Cortex of kidney (tissue), 1 donor: ENCODE measurements at places on chromosomes 13 and 19.

DNA sequence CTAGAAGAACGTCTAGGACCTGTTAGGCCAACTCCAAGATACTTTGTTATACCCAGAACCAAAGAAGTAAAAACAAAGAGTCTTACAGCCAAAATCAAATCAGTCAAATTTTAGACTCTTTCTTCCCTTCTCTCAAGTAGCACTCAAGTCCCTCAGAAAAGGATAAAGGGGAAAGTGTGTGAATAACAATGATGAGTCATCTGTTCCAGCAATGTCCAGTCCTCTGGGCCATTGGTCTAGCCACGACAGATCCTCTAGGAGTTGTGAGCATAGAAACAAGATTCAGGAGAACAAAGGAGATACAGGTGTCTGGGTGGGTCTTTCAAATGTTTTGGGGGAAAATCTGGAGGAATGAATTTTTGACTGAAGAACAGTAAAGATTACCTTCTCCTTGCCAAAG lies 36.3 kb downstream of the STOML3 start:
- DNase-seq, result no peak

- DNase-seq, result no peak
These were observed 499.5 kb upstream of the GPC6 start for GRCh38 chr13:92727118-92727517.

DNA sequence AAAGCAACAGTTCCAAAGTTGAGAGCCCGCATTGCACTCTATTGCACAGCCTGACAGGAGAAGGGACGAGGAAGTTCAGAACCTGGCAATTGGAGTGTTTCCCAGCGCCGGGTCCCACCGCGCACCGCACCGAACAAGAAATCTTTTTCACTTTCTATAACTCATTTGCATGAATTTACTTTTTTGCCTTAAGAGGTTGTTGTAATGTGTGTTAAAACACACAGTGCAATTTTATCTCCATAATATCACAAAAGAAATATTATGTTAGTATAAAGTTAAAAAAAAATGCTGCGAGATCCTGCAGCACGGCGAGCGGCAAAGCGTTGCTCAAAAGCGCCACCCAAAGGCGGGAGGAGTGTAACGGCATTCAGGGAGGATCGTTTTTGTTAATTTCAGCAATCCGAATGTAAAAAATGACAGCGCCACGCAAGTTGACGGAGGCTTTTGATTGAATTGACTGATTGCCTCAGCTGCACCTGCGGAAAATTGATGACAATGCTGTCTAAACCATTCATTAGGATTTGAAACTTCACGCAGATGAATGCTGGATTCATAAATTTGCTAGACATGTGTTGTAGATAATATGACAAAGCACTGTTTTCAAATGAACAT lies 303.6 kb upstream of the ZNF507 start:
- no peak for DNase-seq

DNA sequence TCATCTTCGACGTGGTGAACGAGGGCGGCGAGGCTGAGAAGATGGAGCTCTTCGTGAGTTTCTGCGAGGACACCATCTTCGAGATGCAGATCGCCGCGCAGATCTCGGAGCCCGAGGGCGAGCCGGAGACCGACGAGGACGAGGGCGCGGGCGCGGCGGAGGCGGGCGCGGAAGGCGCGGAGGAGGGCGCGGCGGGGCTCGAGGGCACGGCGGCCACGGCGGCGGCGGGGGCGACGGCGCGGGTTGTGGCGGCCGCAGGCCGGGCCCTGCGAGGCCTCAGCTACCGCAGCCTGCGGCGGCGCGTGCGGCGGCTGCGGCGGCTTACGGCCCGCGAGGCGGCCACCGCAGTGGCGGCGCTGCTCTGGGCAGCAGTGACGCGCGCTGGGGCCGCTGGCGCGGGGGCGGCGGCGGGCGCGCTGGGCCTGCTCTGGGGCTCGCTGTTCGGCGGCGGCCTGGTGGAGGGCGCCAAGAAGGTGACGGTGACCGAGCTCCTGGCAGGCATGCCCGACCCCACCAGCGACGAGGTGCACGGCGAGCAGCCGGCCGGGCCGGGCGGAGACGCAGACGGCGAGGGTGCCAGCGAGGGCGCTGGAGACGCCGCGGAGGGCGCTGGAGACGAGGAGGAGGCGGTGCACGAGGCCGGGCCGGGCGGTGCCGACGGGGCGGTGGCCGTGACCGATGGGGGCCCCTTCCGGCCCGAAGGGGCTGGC lies 52.6 kb downstream of the MAP4K1 start:
- no peak for DNase-seq

DNA sequence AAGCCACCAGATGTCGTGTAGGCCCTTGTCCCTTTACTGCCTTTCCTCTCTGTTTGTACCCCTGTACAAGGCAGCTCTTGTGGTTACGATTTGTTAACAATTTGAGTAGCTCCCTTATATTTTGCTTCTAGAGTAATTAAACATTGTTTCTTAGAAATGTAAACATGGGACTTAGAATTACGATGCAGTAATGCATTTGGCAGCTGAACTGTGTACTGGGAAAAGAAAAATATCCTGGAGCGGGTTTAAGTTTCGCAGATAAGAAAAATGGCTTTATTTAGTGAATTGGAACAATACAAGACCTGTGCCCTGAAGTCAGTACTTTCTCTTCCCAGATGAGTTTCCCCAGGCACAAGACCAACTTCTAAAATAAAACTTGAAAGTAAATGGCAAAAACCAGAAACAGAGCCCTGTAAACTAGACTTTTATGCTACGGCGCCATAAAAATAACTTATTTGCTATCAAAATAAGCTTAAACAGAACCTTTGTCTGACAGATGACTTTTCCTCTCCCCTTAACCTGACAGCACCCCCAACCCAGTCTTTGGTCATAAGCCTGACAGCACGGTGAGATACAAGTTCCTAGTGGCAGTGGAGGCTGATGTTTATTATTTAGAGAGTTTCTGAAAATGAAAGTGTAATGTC lies 63.0 kb downstream of the LRCH1 start:
- DNase-seq, result no peak

DNA sequence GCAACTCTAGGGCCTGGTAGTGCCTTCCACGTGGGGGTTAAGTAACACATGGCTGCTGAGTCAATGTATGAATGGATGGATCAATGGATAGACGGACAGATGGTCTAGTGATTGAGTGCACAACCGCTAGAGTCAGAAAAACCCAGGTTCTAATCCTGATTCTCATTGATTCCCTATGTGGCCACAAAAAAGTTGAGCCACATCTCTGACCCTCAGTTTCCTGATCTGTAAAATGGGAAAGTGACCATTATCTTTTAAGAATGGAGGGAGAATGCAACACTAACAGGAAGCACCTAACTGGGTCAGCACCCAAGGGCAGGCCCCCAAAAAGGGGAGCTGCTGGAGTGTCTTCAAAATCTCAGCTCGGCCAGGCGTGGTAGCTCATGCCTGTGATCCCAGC lies 2.6 kb downstream of the SMIM7 start:
- DNase-seq, result no peak
